ENCODE measurements at places on chromosomes 13 and 19. TPM values are rescaled to one million over a fixed set of nuclear protein-coding genes. Genes with fewer than 3 reads are reported as not detected.

The N4BP2L1 gene
- total RNA-seq, result 3.7 TPM

The KLHL1 gene
- total RNA-seq, result not detected

The RASAL3 gene
- total RNA-seq, result not detected

The CRLF1 gene
- total RNA-seq, result 15.3 TPM

The GARIN5A gene
- total RNA-seq, result 1.9 TPM

The ZNF350 gene
- total RNA-seq, result 5.6 TPM

The CCDC169 gene
- total RNA-seq, result 2.2 TPM

The MICU2 gene
- total RNA-seq, result 27.4 TPM

The CEACAM21 gene
- not detected for total RNA-seq

The FBXO27 gene
- total RNA-seq, result 6.7 TPM

The PNMA8C gene
- 0.27 TPM for total RNA-seq

The MZT1 gene
- total RNA-seq, result 11.7 TPM

The ZNF66 gene
- total RNA-seq, result 1.3 TPM

The PLK5 gene
- total RNA-seq, result not detected

The FPR3 gene
- not detected for total RNA-seq

- peaks cover 19% of the 10 kb centered on the region for H3K36me3 ChIP-seq
- no peak overlapping the region for H3K4me3 ChIP-seq
- H3K27me3 ChIP-seq, result no peaks in the 10 kb centered on the region
- peak; percentile 72 for DNase-seq
- peaks cover 4% of the 10 kb centered on the region for H3K4me1 ChIP-seq
These were observed 175.7 kb downstream of the KDM4B start for GRCh38 chr19:5144545-5145179.

DNA sequence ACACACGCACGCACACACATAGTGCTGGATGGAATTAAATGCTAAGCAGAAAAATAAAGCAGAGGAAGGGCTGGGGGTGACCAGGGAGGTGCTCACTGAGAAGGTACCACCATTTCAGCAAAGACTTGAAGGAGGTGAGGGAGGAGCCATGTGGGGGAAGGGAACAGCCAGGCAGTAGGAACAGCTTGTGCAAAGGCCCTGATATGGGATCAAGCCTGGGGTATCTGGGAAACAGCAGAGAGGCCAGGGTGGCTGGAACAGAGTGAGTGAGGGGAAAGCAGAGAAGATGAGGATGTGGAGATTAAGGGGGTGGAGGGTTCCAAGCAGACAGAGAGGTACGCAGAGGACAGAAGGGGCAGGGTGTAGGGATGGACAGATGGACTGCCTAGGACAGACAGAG, 25.2 kb downstream of the NOTCH3 start:
- no peak for DNase-seq
- peak overlapping the region; percentile 67 for H3K27ac ChIP-seq
- H3K27me3 ChIP-seq, result no peaks in the 10 kb centered on the region
- H3K36me3 ChIP-seq, result peaks cover 34% of the 10 kb centered on the region

GRCh38 chr13:25988661-25989060, 63.2 kb downstream of the SHISA2 start:
- H3K4me3 ChIP-seq, result no peak overlapping the region
- no peak for DNase-seq
- peaks cover 35% of the 10 kb centered on the region for H3K4me1 ChIP-seq
- H3K27ac ChIP-seq, result peak overlapping the region; percentile 5
- H3K27me3 ChIP-seq, result no peaks in the 10 kb centered on the region

GRCh38 chr13:18739310-18739709, 442.3 kb downstream of the TUBA3C start:
- H3K36me3 ChIP-seq, result no peaks in the 10 kb centered on the region
- no peak overlapping the region for H3K4me3 ChIP-seq
- H3K27ac ChIP-seq, result no peak overlapping the region
- no peak for DNase-seq

GRCh38 chr13:74919914-74920313, 562.1 kb downstream of the TBC1D4 start:
- peaks cover 1% of the 10 kb centered on the region for H3K36me3 ChIP-seq
- DNase-seq, result no peak
- no peak overlapping the region for H3K4me3 ChIP-seq
- H3K27ac ChIP-seq, result no peak overlapping the region

GRCh38 chr13:50016444-50016843, 1.2 kb downstream of the KCNRG start:
- peaks cover 49% of the 10 kb centered on the region for H3K4me1 ChIP-seq
- H3K27me3 ChIP-seq, result no peaks in the 10 kb centered on the region
- DNase-seq, result no peak
- H3K36me3 ChIP-seq, result peaks cover 32% of the 10 kb centered on the region
- H3K27ac ChIP-seq, result peak overlapping the region; percentile 86

GRCh38 chr13:43918636-43919035, 38.9 kb downstream of the LACC1 start:
- no peaks in the 10 kb centered on the region for H3K27me3 ChIP-seq
- DNase-seq, result no peak
- H3K4me1 ChIP-seq, result peaks cover 5% of the 10 kb centered on the region

DNA sequence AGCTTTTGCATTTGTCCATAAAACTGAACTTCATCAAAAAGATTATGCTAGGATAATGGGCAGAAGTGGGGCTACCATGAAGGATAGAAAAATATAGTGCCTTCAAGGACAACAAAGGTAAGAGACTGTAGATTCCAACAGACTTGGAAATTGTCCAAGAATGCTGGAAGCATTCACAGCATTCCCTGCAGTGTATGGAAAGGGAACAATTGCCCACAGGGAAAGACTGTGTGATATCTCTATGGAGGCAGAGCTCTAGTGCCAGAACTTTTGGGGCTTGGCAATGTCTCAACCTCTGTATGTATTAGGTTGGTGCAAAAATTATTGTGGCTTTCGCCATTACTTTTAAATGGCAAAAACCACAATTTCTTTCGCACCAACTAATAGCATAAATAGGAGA, 1598.8 kb upstream of the MIR17HG start:
- no peak overlapping the region for H3K4me3 ChIP-seq
- H3K27me3 ChIP-seq, result no peaks in the 10 kb centered on the region

DNA sequence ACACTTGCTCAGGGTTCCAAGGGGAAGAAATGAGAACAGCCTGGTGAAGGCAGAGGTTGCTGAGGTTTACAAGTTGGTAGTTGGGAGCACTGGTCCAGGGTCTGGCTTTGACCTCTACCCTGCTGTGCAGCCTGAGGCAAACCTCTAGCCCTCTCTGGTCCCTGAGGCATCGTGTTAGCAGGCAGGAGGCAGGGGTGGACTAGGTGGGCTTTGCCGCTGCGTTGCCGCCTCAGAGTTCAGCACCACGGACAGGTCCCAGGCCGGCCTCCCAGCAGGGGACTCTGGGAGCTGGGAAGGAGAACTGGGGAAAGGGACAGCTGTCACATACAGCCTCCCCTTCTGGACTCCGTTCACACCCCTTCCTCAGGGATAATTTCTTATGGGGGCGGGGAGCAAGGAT, 3.1 kb downstream of the NCAN start:
- H3K36me3 ChIP-seq, result no peaks in the 10 kb centered on the region
- H3K27me3 ChIP-seq, result peaks cover 28% of the 10 kb centered on the region
- no peak for DNase-seq

DNA sequence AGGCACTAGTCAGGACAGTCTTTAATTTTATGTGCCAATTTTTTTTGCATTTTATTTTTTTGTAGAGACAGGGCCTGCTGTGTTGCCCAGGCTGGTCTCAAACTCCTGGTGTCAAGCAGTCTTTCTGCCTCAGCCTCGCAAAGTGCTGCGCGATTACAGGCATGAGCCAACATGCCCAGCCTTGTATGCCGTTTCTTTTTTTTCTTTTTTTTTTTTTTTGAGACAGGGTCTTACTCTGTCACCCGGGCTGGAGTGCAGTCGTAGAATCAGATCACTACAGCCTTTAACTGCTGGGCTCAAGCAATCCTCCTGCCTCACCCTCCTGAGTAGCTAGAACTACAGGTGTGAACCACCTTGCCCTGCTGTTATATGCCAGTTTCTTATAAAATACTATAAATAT, 26.4 kb downstream of the BORA start:
- H3K27me3 ChIP-seq, result no peaks in the 10 kb centered on the region
- peaks cover 17% of the 10 kb centered on the region for H3K36me3 ChIP-seq
- no peak for DNase-seq
- no peak overlapping the region for H3K4me3 ChIP-seq
- H3K4me1 ChIP-seq, result no peaks in the 10 kb centered on the region
- H3K27ac ChIP-seq, result no peak overlapping the region

DNA sequence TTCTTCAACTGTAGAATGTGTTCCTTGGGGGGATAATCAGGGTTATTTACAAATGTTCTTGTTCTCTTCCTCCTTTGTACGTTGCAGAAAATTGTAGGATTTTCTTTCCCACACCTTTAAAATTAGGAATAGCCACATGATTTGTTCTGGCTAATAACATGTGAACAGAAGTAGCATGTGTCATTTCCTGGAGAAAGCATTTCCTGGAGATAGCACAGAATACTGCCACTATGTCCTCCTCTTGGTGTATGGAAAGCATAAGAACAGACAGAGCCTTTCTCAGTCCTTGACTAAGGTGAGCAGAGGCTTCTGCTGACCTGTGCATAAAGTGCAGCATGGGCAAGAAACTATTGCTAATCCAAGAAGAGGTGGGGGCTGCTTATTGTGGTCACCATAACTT, 101.8 kb downstream of the FAM216B start:
- H3K4me1 ChIP-seq, result peaks cover 23% of the 10 kb centered on the region
- DNase-seq, result no peak
- peaks cover 2% of the 10 kb centered on the region for H3K36me3 ChIP-seq
- no peak overlapping the region for H3K4me3 ChIP-seq
- H3K27ac ChIP-seq, result no peak overlapping the region
- no peaks in the 10 kb centered on the region for H3K27me3 ChIP-seq

GRCh38 chr13:59409211-59409610, 754.5 kb downstream of the DIAPH3 start:
- H3K27ac ChIP-seq, result no peak overlapping the region
- no peak overlapping the region for H3K4me3 ChIP-seq
- no peak for DNase-seq
- H3K4me1 ChIP-seq, result peaks cover 8% of the 10 kb centered on the region

DNA sequence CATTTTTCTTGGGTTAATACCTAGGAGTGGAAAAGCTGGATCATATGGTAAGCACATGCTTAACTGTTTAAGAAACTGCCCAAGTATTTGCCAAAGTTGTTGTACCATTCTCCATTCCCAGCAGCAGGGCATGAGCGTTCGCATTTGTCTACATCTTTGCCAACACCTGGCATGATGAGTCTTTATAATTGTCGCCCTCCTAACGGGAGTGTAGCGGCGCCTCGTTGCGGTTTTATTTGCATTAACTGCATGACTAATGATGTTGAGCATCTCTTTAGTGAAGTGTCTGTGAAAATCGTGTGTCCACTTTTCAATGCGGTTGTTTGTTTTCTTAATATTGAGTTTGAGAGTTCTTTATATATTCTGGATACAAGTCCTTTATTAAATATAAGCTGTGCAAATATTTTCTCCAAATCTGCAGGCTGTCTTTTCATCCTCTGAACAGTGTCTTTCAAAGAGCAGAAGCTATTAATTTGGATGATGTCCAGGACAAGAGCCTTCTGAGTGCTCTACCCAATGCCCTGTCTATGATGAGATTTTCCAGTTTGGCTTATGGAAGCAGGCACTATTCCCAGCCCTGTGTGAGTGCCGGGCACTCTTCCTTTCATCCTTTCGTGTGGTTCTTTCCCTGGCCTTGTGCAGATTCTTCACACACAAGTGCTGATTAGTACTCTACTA, 202.0 kb downstream of the FOXO1 start:
- DNase-seq, result no peak
- H3K27ac ChIP-seq, result no peak overlapping the region
- no peak overlapping the region for H3K4me3 ChIP-seq
- H3K4me1 ChIP-seq, result peaks cover 6% of the 10 kb centered on the region

DNA sequence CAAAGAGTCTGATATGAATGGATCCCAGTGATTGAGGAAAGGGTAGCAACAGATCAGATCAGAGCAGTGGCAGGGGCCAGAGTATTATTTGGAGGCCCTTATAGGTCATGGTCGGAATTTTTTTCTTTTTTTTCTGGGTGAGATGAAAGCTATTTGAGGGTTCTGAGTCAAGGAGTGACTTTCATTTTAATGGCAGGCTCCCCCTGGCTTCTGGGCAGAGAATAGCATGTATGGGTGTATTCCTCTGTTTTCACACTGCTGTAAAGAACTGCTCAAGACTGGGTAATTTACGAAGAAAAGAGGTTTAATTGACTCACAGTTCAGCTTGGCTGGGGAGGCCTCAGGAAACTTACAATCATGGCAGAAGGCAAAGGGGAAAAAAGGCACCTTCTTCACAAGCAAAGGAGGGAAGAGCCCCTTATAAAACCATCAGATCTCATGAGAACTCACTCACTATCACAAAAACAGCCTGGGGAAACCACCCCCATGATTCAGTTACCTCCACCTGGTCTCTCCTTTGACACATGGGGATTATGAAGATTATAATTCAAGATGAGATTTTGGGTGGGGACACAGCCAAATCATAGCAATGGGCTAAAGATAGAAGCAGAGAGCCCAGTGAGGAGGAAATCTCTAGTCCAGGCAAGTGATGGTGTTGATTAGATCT, 3.0 kb upstream of the SLC6A16 start:
- H3K4me1 ChIP-seq, result peaks cover 7% of the 10 kb centered on the region
- no peak overlapping the region for H3K27ac ChIP-seq
- no peak overlapping the region for H3K4me3 ChIP-seq
- H3K27me3 ChIP-seq, result no peaks in the 10 kb centered on the region
- H3K36me3 ChIP-seq, result peaks cover 15% of the 10 kb centered on the region

DNA sequence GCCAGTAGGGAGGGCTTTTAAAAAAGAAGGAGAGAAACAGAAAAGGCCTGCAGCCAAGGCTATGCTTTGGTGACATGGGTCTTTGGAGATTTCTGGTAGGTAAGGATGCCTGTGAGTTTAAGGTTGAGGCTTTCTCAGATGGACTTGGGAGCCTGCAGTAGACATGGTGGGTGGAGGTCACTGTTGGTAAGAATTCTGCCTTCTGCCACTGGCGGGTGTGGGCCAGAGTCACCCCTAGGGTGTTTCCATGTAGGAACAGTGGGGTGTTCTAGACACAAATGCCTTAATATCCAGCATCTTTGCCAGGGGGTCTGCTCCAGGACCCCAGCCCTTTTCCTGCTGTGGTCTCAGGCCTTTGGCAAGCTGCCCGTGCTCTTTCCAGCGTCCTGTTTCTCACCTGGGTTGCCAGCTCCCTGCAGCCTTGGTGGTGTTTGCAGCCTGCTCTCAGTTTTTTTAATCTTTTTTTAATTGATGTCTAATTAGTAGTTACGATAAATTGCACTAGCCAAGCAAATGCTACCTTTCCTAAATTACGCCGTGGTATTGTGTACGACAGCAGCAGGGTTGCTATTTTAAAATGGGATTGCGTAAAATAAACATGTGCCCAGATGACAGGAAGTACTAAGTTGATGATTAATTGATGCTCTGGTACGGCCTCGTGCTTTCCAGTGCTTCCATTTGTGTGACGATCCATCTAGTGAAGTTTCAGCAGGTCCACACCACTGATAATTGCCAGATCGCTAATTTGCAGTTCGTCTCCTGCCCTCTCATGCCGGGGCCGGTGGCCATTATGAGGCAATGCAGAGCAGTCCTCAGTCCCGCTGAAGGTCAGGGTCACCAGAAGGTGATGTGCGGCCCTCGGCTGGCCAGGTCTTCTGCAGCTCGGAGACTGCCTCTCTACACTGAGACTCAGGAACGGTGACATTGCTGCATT, 35.3 kb upstream of the NPAS1 start:
- H3K4me3 ChIP-seq, result no peak overlapping the region
- peak overlapping the region; percentile 71 for H3K27ac ChIP-seq
- peaks cover 2% of the 10 kb centered on the region for H3K36me3 ChIP-seq

All from chondrocyte (in vitro differentiated cells).